ENCODE measurements at places on chromosomes 11 and 22.

DNA sequence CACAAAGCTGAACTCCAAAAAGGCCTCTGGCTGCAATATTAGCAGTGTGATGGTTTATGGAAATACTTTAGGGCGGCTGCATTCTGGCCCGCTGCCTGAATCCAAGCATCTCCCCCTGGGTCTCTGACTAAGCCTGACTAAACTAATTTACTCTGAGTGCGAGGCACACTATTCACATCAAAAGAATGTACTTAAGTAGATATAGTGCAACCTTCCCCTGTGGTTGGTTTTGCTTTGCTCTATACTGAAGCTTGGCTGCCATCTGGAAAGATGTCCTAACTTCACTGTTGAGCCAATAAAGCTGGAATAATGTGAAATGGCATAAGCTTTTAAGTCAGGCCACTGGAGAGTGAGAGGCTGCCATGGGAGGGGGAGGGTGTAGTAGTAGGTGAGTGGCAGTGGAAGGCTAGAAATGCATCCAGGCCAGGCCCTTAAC is 321.6 kb downstream of the AASDHPPT start:
- peak; percentile 71 for DNase-seq

GRCh38 chr11:104700609-104701008 is 197.7 kb downstream of the CASP12 start:
- peak; percentile 17 for DNase-seq

- DNase-seq = no peak
Measured at GRCh38 chr11:10382518-10382917, 72.5 kb upstream of the AMPD3 start.

GRCh38 chr11:130578738-130579368 is 130.4 kb downstream of the ADAMTS15 start:
- DNase-seq = no peak

GRCh38 chr11:42709216-42709615 is 602.6 kb upstream of the API5 start:
- no peak for DNase-seq

DNA sequence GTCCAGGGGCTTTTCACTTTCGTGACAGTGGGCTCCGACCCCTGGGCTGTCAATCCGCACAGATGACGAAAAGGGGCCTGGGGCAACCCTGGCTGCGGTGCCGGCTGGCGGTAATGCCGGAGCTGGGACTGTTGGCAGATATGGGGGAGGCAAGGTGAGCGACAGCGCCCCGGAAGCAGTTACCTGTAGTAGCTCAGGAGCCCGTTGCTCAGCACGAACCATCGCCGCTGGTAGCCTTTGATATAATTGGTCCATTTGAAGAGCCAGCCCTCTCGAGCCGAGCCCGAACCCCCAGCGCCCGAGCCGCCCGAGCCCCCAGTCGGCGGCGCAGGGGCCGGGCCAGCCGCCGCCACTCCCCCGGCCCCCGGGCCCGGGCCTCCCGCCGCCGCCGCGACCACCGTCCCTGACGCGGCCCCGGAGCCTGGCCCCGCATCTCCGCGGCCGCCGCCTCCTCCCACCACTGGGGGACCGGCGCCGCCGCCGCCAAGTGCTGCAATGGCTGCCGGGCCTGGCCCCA is 396 bp downstream of the OSBP start:
- peak; percentile 10 for DNase-seq

GRCh38 chr11:111059726-111060125 is 185.8 kb upstream of the POU2AF2 start:
- no peak for DNase-seq

GRCh38 chr11:79045018-79045799 is 395.6 kb downstream of the TENM4 start:
- DNase-seq = no peak

DNA sequence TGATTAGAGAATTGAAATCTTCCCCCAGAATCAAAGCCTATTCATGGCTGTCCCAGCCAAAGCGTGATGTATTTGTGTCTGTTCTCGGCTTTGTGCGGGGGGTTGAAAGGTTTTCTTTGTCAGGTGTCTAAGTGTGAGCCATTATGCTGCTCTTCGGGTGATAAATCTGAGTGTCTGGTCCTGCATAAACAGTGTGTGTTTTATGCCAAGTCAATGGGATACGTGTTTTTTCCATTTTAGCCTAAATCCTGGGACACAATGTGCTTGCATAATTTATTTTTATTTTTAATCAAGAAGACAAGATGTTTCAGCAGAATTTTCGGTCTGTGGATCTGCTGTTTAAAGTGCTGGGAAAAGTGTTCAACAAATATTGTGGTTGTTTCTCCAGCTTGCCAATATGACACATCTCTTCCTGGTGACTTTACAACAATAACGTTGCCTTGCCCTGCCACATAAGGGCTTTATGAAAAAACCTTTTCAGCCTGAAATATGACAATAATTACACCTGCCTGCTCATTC is 267.8 kb downstream of the TBC1D22A start:
- DNase-seq = no peak

Data from HTR-8/SVneo (cell line).